ENCODE measurements at places on chromosomes 7 and 10.

DNA sequence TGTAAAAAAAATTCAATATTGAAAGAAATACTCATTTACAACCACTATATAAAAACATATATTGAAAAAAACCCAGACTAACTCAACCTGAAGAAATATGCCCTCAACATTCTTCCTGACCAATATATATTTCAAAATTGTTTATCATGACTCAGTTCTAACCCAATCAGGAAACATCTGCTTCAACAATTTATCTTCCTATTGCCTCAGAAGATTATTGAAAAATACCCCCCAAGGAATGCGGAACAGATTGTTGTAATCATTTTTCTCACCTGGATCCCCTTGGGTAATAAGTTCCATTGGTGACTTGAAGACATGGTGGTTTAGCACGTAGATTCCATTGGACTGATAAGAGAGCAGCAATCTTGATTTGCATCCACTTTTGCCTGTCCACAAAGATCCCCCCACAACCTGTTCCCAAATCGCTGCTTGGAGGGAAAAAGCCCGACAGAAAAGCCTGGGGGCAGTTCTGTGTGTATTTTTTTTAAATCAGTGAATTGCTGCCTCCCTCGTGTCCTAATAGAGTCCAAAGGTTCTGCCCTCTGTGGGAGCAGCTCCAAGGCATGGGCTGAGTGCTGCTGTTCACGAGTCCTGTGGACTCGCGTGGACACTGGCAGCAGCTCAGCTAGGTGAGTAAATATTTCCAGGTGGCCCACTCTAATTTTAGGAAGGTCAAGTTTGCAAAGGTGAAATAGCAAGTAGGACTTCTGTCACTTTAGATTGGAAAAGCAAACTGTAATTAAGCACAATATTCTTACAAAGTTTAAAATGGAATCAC, 5.9 kb upstream of the INHBA start:
- DNase-seq = no peak

DNA sequence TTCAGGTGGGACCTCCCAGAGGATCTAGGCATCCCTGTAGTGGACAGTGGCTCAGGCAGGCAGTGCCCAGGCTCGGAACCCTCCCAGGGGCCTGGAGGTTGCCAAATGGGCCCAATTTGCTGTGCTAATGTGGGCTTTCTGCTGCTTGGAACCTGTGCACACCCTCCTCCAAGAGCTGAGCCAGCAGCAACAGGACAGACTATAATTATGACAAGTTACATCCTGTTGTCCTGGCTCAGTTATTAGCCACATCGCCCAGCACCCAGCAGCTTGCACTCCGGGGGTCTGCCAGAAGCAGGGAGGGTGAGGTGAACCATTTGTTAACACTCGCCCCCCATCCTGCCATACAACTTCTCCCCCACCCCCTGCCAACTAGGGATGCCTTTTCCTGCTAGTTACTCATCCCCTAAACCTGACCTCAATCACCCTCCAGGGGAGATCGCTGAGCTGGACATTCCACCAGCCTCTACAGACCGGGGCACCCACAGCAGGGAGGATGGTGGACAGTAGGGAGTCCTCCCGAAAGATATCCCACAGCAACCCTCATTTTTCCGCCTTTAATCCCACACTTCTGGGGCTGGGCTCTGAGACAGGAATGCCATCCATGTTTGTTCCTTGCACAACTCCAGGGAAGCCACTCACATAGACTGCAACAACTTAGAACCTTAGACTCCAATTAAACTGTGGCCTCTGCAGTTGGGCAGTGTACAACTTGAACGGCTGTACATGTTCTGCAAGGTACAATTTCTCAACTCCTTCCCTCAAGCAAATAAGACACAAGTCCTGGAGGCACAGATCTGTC, 7.9 kb upstream of the MYL10 start:
- DNase-seq = no peak

- DNase-seq = peak; percentile 28
Observed at GRCh38 chr10:103193107-103193819, at the start of gene NT5C2. Gene NT5C2 (minus strand): TSS chr10:103193272. CDS start chr10:103174958, 18,314 bp downstream.

- DNase-seq = no peak
Observed at GRCh38 chr10:63819753-63820329, 298.6 kb downstream of the REEP3 start.

- no peak for DNase-seq
Observed at GRCh38 chr7:44959433-44959951, 19.3 kb downstream of the MYO1G start.

DNA sequence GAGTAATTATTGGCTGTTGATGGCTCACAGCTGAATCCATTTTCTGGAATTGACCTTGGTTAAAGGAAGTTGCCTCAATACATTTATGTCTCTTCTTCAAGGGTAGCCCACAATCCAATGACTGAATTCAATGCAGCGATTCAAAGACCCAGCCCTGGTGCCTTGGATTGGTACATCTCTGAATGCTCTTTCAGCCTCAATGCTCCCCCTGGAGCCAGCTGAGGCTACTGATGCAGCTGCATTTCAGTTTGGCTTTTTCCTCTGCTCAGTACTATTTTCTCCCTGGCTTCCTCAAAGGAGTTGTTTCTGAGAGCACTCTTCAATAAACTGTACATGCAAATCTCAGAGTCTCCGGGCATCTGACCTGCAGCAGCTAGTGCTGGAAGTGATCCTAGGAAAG, 633 bp upstream of the EBLN1 start:
- DNase-seq = no peak

- no peak for DNase-seq
Observed at GRCh38 chr10:52215745-52216361, 98.2 kb upstream of the DKK1 start.

DNA sequence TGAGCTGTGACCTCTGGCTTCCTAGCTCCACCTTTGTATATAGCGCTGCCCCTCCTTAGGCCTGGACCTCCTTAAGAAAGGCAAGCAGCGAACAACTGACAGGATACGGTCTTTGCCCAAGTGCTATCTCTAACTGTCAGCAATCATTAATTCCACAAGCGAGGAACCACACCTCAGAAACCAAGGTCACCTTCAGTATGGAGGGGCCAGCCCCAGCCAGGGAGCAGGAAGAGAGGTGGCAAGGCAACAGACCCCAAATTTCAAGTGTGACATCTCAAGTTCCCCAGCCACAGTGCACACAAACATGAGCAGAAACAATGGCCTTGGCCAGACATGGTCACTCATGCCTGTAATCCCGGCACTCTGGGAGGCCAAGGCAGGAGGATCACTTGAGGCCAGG, 4.8 kb upstream of the AOC1 start:
- DNase-seq = no peak

- DNase-seq = no peak
Observed at GRCh38 chr10:98196985-98197384, 62.5 kb downstream of the R3HCC1L start.

- no peak for DNase-seq
Observed at GRCh38 chr7:102942181-102942866, 29.5 kb downstream of the LRRC17 start.

- DNase-seq = no peak
Observed at GRCh38 chr10:100637785-100638184, 102.0 kb downstream of the HIF1AN start.

DNA sequence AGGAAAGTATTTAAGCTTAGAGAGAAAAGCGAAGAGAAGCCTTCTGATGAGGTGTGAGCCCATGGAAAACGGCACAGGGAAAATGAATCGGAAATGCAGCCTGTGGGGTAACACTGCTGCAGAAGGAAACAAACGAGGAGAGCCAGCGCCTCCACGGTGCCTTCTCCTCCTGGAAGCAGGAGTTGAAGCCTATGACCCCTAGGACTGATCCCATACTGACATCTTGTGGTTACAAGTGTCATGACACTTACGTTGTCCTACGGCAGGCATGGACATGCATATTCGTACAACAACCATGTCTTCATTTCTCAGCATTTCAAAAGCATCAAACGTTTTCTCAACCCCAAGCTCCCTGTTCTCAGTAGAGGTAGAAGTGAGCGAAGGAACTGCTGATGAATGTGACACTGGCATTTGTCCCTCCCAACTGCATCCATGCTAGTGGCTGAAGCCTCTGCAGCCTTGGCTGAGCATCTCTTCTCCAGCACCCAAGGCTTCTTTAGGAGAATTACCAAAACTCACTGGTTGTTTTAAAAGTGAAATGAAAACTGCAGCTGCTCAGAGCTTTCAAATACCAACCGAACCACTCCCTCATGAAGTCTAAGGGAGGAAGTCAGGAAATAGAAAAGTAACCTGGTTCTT, 160.2 kb downstream of the JAZF1 start:
- no peak for DNase-seq

DNA sequence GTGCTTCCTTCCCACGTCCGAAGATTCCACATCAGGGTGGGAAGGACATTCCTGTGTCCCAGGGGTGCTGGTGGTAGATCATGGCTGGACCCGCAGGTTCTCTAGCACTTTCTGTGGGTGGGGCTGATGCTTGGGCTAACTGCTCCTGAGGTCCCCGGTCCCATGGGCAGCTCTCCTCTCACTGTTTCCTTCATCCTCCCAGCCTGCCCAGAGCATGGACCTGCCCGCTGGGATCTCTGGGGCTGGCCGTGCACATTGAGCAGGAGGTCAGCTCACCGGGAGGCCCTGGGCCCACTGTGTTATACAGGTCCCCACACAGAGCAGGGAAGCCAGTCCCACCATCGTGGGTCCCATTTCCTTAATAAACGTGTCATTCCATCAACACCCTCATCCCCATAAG, 502.3 kb downstream of the TCERG1L start:
- DNase-seq = no peak

- no peak for DNase-seq
Observed at GRCh38 chr7:69710768-69711438, 112.6 kb downstream of the AUTS2 start.

GRCh38 chr10:101400585-101400984, 46.6 kb downstream of the BTRC start:
- DNase-seq = no peak

- DNase-seq = no peak
Observed at GRCh38 chr7:148289630-148290029, 300.9 kb upstream of the C7orf33 start.

- DNase-seq = no peak
Observed at GRCh38 chr10:89944138-89944537, 242.7 kb downstream of the KIF20B start.

GRCh38 chr7:32079510-32079909, 9.3 kb upstream of the PDE1C start:
- no peak for DNase-seq

DNA sequence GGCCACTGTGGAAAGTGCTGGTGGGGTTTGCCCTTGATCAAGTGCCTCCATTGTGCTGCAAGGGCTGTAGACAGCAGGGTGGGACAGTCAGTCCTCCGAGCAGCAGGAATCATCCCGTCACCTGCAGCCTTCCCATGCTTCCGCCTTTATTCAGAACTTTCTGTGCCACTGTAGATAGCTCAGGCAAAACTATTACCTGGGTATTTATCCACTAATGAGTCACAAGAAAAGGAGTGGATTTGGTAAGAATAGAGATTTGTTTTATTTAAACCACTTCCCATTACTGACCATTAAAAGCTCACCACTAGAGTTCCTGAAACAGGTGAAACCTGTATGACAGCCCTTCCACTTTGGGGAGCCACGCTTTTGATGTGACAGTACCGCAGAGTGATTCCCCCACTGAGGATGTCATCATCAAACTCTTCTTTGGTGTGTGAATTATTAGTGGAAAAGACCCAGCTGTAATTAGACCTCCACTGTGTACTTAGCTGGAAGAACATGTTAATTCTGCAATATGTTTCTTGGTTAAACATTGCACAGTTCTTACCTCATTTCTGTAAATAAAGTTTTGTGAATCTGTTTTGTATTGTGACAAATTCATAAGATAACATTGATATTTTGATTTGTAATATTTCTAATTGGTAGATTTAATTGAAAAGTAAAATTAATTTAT, 208.8 kb downstream of the MLLT10 start:
- DNase-seq = no peak

- DNase-seq = no peak
Observed at GRCh38 chr10:44258019-44258418, 126.9 kb downstream of the CXCL12 start.

- no peak for DNase-seq
Observed at GRCh38 chr7:108252177-108252576, 122.0 kb upstream of the LAMB4 start.

Data from cortex of kidney (tissue), 1 donor.